Esophagus squamous epithelium (tissue), 5 donors: ENCODE measurements at places on chromosomes 3 and 15. TPM values are rescaled to one million over a fixed set of nuclear protein-coding genes. Genes with fewer than 3 reads are reported as not detected.

Gene ACVR2B
- total RNA-seq: 1.3 TPM

DNA sequence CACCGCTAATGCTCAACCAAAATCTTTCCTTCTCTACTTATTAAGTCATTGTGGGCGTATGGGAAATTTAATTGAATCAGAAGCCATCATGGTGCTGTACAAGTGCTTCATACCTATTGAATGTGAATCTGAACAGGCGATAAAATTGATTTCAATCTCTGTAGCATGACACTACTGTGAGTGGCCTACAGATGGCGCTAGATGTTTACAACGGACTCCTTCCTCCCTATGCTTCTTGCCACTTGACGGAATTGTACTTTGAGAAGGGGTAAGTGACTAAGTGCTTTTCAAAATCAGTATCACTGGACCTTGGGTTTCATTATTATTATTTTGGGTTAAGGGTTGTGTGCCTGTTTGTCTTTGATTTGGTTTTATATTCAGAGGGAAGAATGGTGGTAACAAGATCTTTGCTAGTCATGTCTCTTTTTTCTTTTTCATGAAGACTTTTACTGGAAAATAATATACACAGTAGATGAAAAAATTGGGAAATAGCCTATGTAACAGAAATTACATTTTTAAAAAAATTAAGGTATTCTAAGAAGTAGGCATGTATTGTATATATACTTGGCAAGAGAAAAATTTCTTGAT is 35.4 kb downstream of the ACP3 start:
- DNase-seq: no peak

- no peak for DNase-seq
These were observed 763.4 kb upstream of the GRM7 start for GRCh38 chr3:6097556-6097955.

GRCh38 chr3:162211470-162211869 is 714.9 kb downstream of the OTOL1 start:
- DNase-seq: no peak
